ENCODE measurements at places on chromosomes 2 and 18. TPM values are rescaled to one million over a fixed set of nuclear protein-coding genes. Genes with fewer than 3 reads are reported as not detected.
A peak's percentile ranks its signal among the peaks of the same experiment; 100 is the strongest.

The QPCT gene
- total RNA-seq: 65.8 TPM

The CRYGA gene
- not detected for total RNA-seq

The TMEM163 gene
- total RNA-seq: 0.33 TPM

The POTEC gene
- not detected for total RNA-seq

The CTAGE1 gene
- not detected for total RNA-seq

The MC2R gene
- not detected for total RNA-seq

The SNED1 gene
- total RNA-seq: 15.0 TPM

The HTR2B gene
- total RNA-seq: 13.0 TPM

The SLC38A11 gene
- 2.5 TPM for total RNA-seq

The SLC4A3 gene
- total RNA-seq: 1.1 TPM

The ARHGAP15 gene
- 11.1 TPM for total RNA-seq

The CARF gene
- 15.9 TPM for total RNA-seq

The CRYGC gene
- total RNA-seq: not detected

The PTH2R gene
- total RNA-seq: not detected

- DNase-seq: no peak
These were observed 200.3 kb downstream of the MBD5 start for GRCh38 chr2:148221166-148221565.

- no peak for DNase-seq
These were observed 78.7 kb downstream of the NCAPH start for GRCh38 chr2:96414161-96414710.

- no peak for DNase-seq
These were observed 49.0 kb downstream of the HRH4 start for GRCh38 chr18:24509435-24509834.

DNA sequence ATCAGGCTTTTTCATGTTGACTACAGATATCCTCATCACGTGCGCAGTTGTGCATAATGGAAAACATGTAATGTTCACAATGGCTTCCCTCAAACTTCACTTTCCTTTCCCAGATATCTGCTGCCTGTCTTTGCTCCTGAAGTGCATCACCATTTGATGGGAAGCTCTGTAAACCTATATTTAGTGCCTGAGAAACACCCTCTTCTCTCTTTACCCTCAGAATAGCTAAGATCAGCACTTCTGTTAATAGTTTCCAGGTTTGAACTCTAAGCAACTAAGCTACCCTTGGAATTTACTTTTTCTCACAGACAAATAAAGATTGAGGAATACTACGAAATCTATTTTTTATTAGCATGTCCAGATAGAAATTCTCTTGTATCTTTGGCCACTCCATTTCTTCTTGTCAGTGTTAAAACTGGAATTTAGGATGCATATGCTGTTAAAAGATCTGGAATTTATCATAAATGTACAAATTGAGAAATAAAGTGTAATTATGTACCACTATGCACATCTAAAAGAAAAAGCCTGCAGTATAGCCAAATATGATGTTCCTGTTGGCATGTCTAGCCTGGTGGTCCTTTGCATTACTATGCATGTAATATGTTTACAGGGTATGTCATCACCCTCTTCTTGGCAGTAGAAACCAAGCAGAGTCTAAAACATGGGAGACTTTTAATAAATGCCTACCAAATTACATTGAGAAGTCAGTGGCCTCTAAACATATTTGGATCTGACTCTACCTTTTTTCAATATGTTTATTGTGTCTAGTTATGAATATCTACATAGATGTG is 278.7 kb downstream of the FIGN start:
- DNase-seq: no peak

GRCh38 chr18:57167617-57168308 is 20.9 kb downstream of the BOD1L2 start:
- no peak for DNase-seq

GRCh38 chr2:239826376-239826775 is 198.8 kb downstream of the NDUFA10 start:
- DNase-seq: no peak

DNA sequence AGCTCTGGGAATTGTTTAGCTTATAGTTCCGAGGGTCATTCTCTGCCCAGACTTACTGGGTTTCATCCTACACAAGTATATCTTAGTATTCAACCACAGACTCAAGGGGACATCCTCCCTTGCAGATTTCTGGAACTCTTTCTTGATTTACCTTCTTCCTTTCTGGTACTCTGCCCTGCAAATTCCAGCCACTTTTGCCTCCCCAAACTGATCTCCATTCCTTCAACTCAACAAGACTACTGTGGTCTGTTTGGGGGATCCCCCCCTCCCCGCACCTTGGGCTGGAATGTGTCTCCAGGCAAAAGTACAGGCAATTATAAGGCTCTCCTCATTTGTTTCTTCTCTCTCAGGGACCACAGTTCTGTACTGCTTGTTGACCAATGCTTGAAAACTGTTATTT is 13.4 kb downstream of the PHOSPHO2 start:
- no peak for DNase-seq

DNA sequence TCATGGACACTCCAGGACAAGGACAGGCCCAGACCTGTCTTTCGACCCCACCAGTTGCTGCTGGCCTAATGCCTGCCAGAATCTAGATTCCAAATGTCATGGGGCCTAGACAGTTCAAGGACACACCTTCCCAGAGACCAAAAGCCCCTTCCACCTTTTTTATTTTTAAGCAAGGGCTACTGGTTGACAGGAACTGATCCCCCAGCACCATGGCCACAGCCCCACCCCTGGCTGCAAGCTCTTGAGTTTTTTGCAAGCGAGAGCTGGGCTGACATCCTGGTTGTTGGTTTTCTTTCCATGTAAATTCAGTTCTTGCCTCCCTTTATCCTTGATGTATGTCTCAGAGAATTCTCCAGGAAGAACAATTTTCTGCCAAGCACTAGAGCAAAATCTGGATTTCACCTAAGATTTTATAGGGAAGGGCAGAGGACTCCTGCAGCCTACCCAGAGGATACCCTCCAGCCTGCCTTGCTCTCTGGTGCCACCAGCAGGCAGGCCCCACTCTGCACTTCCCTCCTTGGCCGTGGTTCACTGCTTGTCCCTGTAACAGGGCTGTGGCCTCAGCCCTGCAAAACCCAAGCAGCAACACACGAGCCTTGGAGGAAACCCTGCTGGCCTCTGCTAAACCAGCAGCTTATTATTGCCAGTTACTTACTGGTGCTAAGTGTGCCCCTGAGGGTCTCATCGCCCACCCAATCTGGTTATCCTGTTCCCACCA is 97.7 kb downstream of the TWIST2 start:
- DNase-seq: peak; percentile 86

GRCh38 chr2:162261032-162261945 is 18.0 kb upstream of the FAP start:
- DNase-seq: peak; percentile 76

DNA sequence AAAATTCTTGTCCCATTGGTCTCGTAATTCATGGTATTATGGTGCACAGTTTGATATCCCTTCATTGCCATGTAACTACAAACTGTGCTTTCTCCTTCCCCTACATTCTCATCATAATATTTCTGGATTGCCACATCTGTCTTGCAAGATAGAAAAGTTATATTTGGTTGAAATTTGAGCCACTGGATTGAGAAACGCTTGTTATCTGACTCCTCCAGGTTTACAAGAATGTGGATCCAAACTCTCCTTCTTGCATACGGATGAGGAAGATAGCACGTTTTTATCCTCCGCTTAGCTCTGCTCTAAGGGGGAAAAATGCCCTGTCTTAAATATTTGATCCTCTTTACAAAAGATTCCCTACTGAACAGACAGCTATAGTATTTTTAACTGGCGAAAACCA is 438.2 kb downstream of the TSN start:
- DNase-seq: no peak

GRCh38 chr18:48711651-48712486 is 173.0 kb downstream of the CTIF start:
- no peak for DNase-seq

GRCh38 chr2:5064687-5065086 is 627.5 kb upstream of the SOX11 start:
- no peak for DNase-seq

- DNase-seq: no peak
These were observed 361.2 kb upstream of the SOX11 start for GRCh38 chr2:5330961-5331360.

DNA sequence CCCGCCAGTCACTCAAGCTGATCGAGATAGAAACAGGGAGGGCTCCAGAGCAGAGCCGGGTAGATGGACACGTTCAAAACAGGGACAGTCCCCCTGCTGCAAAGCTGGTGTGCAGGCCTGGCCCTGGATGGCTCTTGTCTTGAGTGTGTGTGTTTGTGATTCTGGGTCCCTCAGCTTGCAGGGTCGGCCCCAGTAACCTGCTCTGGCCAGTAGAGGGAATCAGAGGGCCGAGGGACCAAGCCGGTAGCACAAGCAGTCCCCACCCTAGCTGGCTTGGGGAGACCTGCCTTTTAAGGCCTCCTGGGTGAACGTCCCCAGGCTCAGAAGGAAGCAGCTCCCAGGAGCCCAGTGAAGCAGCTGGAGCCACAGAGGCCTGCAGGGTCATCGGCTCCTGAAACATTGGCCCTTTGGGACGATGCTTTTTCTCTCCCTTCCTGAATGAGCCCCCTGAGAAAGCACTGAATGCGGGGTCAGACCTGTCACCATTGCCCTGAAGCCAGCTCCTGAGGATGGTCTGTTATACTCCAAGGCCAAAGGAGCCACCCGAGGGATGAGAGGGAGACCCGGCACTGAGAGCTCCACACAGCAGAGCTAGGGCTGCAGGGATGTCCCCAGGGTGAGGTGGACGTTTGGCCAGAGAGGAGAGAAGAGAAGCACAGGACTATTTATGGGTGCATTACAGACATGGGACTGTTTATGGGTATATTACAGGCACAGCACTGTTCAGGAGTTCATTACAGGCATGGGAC is 15.4 kb upstream of the MLPH start:
- peak; percentile 84 for DNase-seq

DNA sequence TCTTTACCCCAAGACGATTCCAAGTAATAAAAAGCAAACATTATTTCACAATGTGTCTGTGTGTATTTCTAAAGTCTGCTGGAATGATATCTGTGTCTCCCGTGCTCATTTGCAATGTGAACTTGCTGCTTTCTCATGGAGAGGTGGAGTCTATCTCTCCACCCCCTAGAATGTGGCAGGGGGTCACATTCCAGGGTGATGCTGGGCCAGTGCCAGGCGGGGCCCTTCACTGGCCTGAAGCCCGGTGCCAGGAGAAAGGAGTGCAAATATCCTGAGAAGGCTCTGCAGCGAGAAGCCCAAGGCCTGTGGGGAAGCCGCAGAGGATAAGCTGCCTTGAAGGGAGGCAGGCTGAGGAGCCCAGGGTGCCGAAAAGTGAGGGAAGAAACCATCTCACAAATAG is 26.8 kb upstream of the LDLRAD4 start:
- no peak for DNase-seq

- DNase-seq: no peak
These were observed 154.6 kb downstream of the OSR1 start for GRCh38 chr2:19203866-19204265.

DNA sequence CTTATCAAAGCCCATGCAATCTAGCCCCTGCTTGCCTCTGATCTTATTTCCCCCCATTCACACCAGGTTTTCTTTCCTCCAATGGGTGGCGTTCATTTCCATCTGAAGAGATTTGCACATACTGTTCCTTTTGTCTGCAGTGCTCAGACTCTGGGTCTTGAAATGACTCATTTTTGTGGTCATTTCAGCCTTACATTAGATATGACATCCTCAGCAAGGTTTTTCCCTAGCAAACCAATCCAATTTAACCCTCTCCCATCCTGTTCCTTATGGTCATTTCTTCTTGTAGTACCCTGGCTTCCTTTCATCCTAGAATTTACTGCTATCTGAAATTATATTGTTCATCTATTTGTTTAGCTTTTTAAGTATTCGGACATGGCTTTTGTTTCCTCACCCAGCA is 42.5 kb upstream of the SCN1A start:
- no peak for DNase-seq

DNA sequence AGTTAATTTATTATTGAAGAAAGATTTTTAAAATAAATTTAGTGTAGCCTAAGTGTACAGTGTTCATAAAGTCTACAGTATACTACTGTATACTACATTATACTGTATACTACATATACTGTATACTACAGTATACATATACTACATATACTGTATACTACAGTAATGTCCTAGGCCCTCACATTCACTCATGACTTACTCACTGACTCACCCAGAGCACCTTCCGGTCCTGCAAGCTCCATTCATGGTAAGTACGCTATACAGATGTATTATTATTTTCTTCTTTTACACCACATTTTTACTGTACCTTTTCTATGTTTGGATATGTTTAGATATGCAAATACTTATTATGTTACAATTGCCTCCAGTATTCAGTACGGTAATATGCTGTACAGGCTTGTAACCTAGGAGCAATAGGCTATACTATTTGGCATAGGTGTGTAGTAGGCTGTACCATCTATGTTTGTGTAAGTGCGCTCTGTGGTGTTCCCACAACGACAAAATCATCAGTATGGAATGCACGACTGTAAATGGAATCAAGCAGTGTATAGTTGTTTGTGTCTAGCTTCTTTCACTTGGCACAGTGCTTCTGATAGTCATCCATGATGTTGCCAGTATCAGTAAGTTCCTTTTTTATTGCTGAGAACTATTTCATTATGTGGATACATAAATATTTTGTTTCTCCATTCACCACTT is 245.7 kb downstream of the MTX2 start:
- DNase-seq: no peak

DNA sequence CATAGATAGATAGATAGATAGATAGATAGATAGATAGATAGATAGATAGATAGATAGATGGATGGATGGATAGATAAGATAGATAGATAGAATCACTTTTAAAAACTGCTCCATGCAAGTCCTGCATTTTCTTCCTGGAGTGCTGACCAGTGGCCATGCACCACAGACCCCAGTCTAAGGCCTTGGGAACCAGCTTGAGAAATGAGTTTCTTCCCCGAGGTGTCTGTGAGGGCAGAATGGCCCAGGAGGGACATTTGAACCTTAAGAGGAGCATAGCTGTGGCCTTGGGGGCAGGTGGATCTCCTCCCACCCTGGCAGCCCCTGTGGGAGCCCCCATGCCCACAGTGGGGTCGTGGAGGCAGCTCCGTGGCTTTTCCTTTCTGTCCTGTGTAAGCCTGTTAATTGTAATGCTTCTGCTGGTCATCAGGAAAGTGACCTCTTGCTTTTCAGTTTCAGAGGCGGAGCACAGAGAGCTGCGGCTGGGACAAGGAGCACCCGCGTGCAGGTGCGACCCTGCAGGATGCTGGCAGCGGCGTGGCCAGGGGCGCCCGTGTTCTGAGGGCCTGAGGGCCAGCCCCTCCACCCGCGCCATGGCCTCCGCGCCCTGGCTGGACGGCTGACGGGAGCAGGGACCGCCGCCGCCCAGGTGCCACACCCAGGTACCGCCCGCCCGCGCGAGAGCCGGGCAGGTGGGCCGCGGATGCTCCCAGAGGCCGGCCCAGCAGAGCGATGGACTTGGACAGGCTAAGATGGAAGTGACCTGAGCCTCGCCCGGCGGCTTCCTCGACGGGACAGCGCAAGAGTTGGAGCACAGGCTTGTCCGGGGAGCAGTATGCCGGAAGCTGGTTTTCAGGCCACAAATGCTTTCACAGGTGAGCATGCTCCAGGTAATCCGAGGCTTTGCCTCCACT is 168.6 kb downstream of the LDLRAD4 start:
- DNase-seq: peak; percentile 34

GRCh38 chr2:41937464-41937906 is 110.3 kb upstream of the PKDCC start:
- DNase-seq: no peak

- no peak for DNase-seq
These were observed 333.7 kb upstream of the SKOR2 start for GRCh38 chr18:47585136-47585535.

GRCh38 chr2:228432116-228432515 is 250.6 kb upstream of the SPHKAP start:
- no peak for DNase-seq

Measured in sigmoid colon (tissue), 7 donors.